ENCODE measurements at places on chromosomes 13 and 19.

DNA sequence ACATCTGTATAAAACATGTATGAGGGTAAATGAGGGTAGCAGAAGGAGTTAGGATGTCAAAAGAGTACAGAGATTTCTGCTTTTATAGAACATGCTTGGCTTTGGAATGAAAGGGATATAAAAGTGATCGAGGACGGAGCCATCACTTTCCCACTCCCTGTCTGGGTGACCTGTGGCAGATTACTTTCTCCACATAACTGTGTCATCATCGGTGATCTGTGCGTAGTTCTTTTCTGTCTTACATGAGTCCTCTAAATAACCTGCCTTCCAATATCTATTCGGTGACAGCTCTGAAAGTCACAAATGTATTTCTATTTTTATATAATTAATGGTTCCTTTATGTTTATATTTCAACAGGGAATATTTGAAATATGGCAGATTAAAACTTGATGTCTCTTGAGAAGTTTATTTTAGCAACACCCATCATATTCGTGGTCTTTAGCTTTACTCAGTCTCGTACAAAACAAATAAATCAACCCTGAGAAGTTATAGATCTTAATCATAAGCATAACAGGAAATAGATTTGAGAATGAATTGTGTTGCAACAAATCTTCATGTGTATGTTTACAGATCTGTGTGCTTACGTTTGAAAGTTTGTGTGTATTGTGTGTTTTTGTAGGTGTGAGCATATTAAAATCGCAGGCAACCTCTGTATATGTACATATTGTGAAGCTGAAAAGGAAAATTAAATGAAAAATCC, 1094.3 kb downstream of the EFNB2 start:
- peak; percentile 24 for DNase-seq

DNA sequence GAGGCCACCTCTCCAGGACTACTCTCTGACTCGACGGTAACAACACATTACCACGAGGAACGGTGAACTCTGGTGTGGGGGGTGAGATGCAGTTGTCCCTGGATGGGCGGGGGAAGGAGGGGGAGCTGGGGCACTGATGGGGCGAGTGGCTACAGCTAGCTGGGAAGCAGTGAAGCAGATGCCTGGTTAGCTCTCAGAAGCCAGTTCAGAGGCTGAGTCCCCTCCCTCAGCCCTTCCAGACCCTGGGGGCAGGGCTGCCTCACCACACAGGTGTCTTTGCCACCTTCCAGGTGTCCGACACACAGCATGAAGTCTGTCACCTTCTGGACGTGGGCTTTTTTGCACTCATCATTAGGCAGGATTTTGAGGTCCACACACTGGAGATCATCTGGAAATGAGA, 4.0 kb downstream of the KLK1 start:
- DNase-seq = no peak

DNA sequence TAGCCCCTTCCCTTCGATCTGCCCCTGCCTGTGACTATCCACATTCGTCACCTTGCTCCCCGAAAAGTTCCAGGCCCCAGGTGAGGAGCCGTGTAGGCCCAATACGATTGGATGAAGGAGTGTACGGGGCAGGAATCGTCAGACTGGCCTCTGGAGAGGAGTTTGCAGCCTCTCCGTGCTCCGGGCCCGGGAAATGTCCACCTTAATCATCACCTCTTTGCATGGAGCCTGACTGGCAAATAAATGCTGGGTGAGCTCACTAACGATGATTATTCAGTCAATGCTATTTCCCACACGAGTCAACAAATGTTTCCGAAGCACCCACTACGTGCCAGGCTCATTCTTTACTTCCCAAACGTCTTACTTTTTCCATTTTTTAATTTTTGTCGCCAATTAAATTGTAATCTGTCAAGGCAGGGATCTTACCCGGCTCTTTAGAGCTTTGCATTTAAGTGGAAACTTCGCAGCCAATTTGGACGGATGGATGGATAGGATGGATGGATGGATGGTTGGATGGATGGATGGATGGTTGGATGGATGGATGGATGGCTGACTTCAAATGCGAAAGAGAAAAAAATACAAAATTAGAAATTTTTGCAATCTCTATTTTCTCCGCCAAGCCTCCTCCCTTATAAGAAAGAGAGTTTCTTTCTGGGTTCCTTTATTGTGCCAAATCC, 45.8 kb downstream of the TGDS start:
- peak; percentile 58 for DNase-seq

- DNase-seq = no peak
These were observed 462.0 kb upstream of the ZNF507 start for GRCh38 chr19:31883296-31883990.

GRCh38 chr13:94329754-94330551, 149.5 kb downstream of the DCT start:
- DNase-seq = peak; percentile 97

- no peak for DNase-seq
These were observed 2.6 kb upstream of the BCAM start for GRCh38 chr19:44806291-44806690.

- peak; percentile 90 for DNase-seq
These were observed 34.6 kb upstream of the SLC46A3 start for GRCh38 chr13:28753208-28753892.

DNA sequence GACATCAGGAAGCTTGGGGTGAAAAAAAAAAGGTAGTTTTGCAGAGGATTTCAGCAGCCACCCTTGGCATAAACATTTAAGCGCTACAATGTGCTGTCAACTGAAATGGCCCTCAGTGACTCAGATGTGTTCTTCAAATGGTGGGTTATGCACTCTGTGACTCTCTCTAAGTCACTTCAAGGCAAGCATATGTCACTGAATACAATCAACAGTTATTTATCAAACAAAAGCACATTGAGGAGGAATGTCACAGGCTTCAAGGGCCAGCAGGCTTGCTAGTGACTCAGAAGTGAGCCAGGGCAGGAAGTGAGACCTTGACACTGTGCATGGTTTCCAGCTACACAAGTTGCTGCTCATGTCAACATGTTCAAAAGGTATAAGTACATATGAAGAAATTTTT, 523.7 kb upstream of the HTR2A start:
- no peak for DNase-seq

GRCh38 chr13:24693862-24694471, 13.8 kb downstream of the ATP12A start:
- peak; percentile 66 for DNase-seq

GRCh38 chr19:33039815-33040214, 24.9 kb downstream of the RHPN2 start:
- no peak for DNase-seq

- DNase-seq = no peak
These were observed 96.3 kb downstream of the TBC1D4 start for GRCh38 chr13:75385708-75386083.

DNA sequence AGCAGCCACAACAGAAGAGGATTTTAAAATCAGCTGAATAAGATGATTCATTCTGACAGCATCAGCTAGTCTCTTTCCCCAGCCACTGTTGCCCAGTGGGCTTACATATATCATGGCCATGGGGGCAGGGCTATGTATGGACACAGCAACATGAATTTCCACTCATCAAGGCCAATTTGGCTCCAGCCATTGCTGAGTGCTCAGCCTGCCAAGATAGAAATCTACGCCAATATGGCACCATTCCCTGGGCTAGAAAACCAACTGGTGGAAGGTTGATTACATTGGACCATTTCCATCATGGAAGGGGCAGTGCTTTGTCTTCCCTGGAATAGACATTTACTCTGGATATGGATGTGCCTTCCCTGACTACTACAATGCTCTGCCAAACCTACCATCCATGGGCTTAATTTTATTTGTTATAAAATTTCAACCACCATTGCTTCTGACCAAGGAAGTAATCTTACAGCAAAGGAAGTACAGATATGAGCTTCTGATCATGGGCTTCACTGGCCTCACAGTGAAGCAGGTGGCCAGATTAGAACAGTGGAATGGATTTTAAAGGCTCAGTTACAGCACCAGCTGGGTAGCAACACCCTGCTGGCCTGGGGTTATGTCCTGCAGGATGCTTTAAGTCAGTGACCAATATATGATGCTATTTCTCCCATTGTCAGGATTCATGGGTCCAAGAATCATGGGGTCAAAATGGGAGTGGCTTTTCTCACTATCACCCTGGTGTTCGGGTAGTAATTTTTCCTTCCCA, 9.8 kb upstream of the ALOX5AP start:
- no peak for DNase-seq
